ENCODE measurements at places on chromosomes 2 and 18.

DNA sequence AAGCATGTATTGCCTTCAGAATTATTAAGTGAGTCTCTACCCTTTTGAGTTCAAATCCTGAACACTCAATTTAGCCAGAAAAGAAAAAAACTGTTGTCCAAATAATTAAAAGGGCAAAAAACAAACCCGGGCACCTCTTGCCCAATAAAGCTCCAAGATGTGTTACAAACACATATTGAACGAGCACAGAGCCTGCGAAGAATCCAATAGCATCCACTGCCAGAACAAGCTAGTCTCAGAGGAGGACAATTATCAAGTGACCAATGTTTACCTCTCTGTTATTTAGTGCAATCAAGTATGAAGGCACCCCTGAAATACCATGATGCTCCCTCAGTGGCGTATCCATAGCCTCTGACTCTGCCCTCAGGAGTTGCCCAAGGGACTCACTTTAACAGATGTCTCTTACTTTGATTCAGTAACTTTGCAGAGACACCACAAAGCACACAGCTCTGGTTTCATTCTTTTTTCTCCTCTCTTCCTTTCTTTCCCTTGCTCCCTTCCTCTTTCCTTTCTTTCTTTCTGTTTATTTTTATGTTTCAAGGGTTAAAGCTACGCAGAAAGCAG is 93.5 kb upstream of the SPATS2L start:
- no peak for DNase-seq

GRCh38 chr2:9266711-9267110 is 60.1 kb downstream of the ASAP2 start:
- no peak for DNase-seq

GRCh38 chr2:233497692-233498091 is 68.9 kb downstream of the USP40 start:
- no peak for DNase-seq

GRCh38 chr18:3596637-3597384 is 146.8 kb downstream of the TGIF1 start:
- DNase-seq = no peak

DNA sequence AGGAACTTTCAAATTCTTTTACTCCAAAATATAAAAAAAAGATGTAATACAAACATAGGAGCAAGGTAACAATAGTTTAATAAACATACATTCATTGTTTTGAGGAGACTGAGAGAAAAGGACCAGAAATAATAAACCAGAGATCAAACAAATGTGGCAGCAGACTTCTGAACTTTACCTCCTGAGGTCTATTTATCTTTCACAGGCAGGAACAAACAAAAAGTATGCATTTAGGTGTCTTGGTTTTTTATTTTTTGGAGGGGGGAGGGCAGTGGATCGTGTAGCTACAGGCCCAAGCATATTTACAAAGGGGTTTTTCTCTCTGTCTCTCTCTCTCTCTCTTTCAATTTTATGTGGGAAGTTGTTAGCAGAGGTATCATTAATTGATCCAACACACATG is 5.6 kb downstream of the PPP4R1 start:
- DNase-seq = no peak

DNA sequence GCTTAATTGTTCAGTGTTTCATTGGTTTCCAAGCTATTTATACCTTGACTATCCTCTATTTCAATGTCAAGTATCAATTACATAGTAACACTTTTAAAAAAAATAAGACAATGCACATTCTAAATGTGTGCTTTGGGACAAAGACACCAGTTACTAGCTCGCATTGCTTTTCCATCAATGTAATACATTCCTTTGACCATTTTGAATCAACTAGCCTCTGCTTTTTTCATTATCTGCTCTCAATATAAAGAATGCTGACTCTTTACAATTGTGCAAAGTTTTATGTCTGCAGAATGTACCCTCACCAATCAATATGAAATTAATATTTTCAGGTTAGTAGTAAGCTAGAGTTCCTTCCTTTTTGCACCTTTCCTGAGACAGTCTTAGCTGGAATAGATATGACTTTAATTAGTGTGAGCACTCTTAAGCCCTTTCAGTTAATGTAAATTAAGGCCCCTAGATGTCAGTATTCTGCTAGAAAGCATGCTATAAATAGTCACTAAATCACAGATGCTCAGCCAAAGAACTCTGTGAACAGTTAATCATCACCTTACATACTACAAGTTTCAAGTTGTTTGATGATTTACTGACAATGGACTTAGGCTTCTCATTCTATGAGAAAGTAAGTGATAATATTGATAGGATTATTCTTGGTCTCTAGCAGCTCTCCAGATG is 413.6 kb downstream of the PTH2R start:
- no peak for DNase-seq

DNA sequence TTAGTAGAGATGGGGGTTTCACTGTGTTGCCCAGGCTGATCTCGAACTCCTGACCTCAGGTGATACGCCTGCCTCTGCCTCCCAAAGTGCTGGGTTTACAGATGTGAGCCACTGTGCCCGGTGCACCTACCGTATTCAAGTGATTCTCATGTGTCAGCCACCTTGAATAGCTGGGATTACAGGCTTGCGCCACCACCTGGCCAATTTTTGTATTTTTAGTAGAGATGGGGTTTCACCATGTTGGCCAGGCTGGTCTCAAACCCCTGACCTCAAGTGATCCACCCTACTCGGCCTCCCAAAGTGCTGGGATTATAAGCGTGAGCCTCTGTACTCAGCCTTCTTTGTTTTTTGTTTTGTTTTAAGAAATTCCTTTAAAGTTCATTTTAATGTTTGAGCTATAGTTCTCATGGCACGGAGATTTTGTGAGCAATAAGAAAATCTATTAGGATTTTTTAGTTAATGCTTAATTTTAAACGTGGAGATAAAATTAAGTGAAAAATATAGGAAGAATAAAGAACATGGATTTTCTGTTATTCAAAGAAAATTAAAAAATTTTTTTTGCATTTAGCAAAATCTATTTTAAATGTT is 242.6 kb downstream of the PHLPP1 start:
- no peak for DNase-seq

DNA sequence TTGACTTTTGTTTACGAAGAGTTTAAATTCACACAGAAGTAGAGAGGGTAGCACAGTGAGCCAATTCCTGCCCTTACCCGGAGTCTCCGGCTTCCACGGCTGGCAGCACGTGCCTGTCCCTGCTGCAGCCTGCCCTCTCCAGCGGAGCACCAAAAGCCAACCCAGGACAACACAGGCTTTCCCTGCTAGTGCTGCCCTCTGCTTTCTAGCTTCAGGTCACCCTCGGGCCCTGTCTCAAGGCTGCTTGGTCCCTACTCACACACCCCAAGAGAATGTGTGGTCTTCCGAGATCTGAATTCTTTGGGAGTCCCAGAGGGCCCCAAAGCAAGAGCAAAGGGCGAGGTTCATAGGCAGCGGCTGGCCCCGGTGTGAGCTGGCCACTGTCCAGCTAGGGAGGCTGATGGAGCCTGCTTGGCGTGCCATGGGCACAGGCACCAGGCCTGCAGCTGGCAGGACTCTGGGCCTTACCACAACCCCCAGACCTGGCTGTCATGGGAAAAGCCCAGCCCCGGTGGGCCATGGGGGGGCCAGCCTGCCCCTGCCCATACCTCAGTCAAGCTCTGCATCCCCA is 7.0 kb upstream of the HS6ST1 start:
- no peak for DNase-seq

GRCh38 chr2:27494944-27495554 is at the start of gene FNDC4:
Gene FNDC4 (minus strand): TSS chr2:27495200. CDS start chr2:27494679, 521 bp downstream.
- no peak for DNase-seq

- DNase-seq = no peak
These were observed 494.9 kb downstream of the EPHA4 start for GRCh38 chr2:221077251-221077650.

DNA sequence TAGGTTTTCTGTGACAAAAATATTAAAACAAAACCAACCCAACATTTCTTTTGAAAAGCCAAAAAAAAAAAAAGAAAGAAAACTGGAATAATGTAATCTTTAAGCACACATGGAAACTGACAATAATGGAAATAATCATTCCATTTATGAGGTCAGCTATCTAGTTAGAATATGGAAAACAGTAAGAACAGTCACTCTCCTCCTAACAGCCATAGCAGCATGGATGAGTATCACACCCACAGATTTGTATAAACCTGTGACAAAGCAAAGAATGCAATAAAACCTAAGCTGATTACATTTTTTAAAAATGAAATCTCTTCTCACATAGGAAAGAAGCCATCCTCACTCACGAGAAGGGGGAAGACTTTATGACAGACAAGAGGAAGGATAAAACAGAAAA is 437.8 kb downstream of the NYAP2 start:
- DNase-seq = no peak

GRCh38 chr2:186639939-186640338 is 50.1 kb downstream of the ITGAV start:
- no peak for DNase-seq

DNA sequence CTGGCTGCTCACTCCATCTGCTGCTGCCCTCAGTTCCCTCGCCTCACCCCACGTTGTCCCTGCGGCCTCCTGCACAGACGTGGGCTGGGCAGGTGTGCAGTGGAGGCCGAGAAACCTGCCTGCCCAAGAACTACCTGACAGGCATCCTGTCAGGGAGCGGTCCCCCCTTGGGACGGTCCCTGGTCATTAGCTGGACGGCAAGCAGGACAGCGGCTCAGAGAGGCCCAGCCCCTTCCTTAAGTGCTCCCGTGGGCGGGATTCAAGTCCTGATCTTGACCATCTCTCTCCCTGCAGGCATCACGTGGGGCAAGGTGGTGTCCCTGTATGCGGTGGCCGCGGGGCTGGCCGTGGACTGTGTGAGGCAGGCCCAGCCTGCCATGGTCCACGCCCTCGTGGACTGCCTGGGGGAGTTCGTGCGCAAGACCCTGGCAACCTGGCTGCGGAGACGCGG is 11.3 kb downstream of the BOK start:
- no peak for DNase-seq

DNA sequence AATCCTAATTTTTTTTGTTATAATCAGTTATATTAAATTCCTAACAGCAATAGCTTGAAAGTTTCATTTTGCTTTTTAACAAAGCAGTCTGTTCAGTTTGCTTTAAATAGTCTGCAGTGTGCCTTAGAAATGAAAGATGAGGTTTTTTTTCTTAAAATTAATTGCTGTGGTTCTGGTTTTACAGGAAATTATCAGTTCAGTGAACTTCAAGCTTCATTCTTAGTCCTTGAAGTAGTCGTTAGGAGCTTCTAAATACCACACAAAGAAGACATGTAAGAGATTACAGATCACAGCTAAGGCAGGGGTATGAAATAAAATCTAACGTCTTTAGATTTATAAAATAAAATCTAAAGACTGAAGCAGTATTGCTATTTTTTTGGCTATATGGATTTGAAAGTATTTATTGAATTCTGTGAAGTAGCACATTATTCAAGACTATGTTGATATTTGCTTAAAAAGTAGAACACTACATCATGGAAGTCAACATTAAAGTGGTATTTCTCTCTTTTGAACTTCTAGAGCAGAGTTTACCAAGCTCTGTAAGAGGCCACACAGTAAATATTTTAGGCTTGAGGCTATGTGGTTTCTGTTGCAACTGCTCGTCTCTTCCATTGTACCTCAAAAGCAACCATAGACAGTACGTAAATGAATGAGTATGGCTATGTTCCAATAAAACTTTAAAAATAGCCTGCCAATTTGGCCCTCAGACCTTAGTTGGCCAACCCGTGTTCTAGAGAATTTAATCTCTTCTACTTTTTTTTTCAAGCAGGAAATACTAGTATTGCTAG is 81.5 kb upstream of the STON1 start:
- no peak for DNase-seq

DNA sequence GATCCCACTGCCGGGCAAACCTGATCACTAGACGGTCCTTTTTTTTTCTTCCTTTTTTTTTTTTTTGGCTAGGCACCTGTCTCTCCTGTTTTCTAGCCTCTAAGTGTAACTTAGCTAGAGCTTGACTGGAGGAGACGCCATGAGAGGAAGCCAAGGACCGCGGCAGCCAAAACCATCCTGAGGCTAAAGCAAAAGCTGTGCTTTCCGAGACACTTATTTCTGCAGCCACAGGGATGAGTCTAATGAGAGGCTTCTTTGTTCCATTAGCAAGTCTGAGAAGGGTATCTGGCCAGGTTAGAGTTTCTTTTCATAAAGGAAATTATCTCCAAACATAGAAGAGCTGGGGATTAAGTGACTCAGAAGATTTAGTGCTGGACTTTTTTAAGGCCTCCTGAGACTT is 7.3 kb upstream of the CXCR4 start:
- no peak for DNase-seq

DNA sequence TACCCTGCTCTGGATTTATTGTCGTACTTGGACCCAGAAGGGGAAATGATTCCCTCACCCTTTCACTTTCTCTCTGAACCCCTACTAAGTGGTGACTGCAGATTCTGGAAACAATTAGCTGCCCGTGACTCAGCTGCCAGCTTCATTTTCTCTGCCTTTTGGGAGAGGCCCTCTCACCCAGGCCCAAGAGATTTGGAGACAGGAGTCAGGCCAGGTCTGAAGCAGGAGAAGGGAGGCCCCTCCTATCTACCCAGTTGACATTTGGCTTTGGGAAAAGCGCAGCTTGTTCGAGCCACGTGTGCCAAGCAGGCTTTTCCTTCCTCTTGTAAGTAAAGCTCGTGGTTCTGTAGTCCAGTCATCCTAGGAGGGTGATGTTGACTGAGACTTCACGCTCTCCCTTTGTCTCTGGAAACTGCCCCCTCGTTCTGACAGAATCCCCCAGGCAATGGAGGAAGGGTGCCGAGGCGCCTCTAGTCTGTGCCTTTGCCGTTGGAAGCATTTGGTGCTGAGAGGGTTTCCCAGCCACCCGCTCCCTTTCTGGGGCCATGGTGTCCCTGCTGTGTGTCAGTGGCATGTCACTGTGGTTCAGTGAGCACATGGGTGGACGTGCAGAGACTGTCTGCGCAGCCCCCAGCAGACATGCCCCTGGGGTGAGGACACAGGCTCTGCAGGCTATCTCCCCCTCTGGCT is 8.6 kb downstream of the OXER1 start:
- DNase-seq = no peak

GRCh38 chr2:216142540-216142939 is 33.4 kb downstream of the XRCC5 start:
- DNase-seq = no peak

DNA sequence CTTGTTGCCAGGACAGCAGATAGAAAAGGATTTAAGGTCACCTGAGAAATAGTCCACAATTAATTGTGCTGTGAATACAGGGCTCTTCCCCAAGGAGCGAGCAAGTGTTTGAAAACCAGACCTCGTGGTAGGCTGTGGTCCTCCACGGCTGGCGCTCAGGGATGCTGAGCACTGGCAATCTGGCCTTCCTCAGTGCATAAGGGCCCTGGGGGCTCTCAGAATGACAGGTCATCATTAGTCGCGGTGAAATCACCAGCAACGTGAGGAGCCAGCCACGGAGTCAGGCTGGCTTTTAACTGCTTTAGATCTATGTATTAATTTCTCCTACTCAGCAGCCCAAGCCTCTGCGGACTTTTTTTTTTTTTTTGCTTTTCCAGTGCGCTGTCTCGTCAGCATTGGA is 148.5 kb downstream of the FHOD3 start:
- no peak for DNase-seq

GRCh38 chr2:26340831-26341230 is 5.1 kb upstream of the SELENOI start:
- DNase-seq = no peak

Data from NCI-H187 (cell line).